ENCODE measurements at places on chromosomes 3 and 15. TPM values are rescaled to one million over a fixed set of nuclear protein-coding genes. Genes with fewer than 3 reads are reported as not detected.

DNA sequence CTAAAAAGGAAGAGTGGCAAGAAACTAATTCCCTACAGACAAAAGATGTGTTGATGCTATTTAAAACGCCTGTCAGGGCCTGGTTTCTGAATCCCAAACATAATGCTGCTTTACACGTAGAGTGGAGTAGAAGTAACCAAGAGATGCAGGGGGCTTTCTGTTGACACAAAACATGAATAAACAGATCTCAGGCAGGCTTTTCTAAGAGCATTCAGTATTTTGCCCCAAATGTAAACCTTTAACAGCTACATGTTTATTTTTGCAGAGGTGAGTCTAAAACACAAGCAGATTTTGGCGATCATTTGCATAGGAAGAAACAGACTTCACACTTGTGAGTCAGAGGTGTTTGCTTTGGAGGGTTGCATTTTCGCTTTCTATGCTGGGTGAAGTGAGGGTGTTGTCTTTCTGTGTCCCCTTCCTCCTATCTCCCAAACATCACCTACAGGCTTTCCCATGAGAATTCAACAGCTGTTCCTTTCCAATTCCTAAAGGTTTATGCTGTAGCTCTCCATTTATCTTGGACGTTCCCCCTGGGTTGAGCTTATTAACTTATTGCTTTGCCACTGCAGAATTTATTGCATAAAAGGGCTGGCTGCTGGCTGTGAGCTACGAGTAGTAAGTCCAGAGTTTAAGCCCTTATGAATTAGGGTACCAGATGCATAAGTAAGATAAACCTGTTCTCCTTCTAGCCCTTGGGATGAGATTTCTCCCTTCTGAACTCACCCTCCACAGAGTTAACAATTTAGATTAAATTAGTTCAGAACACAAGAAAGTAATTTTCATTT is 156.7 kb downstream of the DIPK2A start:
- H3K27me3 ChIP-seq: no peaks in the 10 kb centered on the region
- H3K4me1 ChIP-seq: no peaks in the 10 kb centered on the region
- no peak overlapping the region for H3K27ac ChIP-seq
- no peak for DNase-seq
- H3K4me3 ChIP-seq: no peak overlapping the region

GRCh38 chr15:31957581-31957980 is 72.7 kb upstream of the CHRNA7 start:
- H3K4me3 ChIP-seq: no peak overlapping the region
- H3K4me1 ChIP-seq: no peaks in the 10 kb centered on the region
- DNase-seq: peak; percentile 55
- H3K27me3 ChIP-seq: no peaks in the 10 kb centered on the region

GRCh38 chr3:111852540-111852939 is 6.5 kb upstream of the PHLDB2 start:
- DNase-seq: no peak
- H3K4me1 ChIP-seq: peaks cover 23% of the 10 kb centered on the region
- no peak overlapping the region for H3K4me3 ChIP-seq
- H3K27ac ChIP-seq: peak overlapping the region; percentile 46
- no peaks in the 10 kb centered on the region for H3K36me3 ChIP-seq
- H3K27me3 ChIP-seq: no peaks in the 10 kb centered on the region

- no peak overlapping the region for H3K27ac ChIP-seq
- H3K36me3 ChIP-seq: no peaks in the 10 kb centered on the region
- no peaks in the 10 kb centered on the region for H3K4me1 ChIP-seq
- no peaks in the 10 kb centered on the region for H3K27me3 ChIP-seq
These were observed 18.4 kb upstream of the TRA2B start for GRCh38 chr3:185956244-185956643.

GRCh38 chr3:81270603-81271379 is 490.7 kb downstream of the GBE1 start:
- no peak for DNase-seq
- no peaks in the 10 kb centered on the region for H3K4me1 ChIP-seq
- H3K27ac ChIP-seq: no peak overlapping the region
- no peaks in the 10 kb centered on the region for H3K36me3 ChIP-seq

- H3K4me1 ChIP-seq: no peaks in the 10 kb centered on the region
- no peak overlapping the region for H3K4me3 ChIP-seq
- no peaks in the 10 kb centered on the region for H3K27me3 ChIP-seq
These were observed 263.8 kb downstream of the FEZF2 start for GRCh38 chr3:62109534-62109933.

DNA sequence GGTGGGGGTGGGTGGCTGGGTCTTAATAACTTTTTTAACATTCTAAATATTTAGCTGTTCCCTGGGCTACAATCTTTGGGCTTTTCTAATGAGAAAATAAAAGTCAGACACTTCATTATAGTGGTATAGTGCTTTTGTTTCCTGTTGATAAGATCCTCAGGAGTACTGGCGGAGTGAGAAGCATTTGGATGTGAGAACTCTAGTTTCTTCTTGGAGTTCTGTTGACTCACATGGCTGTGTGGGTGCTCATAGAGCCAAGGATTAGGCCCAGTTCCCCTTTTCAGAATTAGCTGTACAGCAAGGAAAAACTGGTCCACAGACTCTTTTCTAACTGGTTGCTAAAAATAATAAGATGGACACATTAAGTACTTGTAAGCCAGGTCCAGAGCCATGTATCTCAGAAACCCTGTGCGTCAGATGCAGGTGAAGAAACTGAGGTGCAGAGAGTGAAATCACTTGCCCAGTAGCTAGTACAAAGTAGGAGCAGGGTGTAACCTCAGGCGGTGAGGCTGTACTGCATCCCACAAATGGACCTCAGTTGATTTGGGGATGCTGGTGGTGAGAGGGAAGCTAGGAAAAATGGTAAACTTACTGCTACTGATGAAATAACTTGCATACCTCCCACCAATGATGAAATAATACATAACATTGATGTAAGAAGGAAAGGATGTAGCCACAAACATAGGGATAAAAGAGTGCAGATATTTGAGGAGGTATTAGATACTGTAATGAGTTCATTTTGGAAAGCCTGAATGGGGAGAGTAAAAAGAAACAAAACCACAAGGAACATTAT is 2.3 kb downstream of the ITPR1 start:
- H3K36me3 ChIP-seq: peaks cover 10% of the 10 kb centered on the region
- no peaks in the 10 kb centered on the region for H3K27me3 ChIP-seq
- peak overlapping the region; percentile 93 for H3K4me3 ChIP-seq
- peak overlapping the region; percentile 92 for H3K27ac ChIP-seq
- no peak for DNase-seq
- peaks cover 50% of the 10 kb centered on the region for H3K4me1 ChIP-seq

DNA sequence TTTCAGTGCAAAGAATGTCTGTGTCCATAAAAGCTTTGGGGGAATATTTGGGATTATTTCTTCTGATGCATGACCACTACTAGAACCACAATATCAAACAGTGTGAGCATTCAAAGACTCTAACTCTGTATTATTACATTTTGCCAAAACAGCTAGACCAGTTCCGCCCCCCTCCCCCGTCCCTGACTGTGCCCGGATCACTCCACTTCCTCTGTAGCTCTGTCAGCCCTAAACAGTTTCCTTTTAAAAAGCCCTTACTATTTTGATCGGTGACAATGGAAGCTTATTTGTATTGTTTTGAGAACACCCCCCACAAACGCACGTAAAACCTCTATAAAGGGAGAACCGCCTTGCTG is 36.6 kb upstream of the EPHB3 start:
- no peak for DNase-seq
- peak overlapping the region; percentile 28 for H3K27ac ChIP-seq
- peak overlapping the region; percentile 47 for H3K4me3 ChIP-seq
- H3K4me1 ChIP-seq: peaks cover 22% of the 10 kb centered on the region
- peaks cover 37% of the 10 kb centered on the region for H3K27me3 ChIP-seq
- no peaks in the 10 kb centered on the region for H3K36me3 ChIP-seq

DNA sequence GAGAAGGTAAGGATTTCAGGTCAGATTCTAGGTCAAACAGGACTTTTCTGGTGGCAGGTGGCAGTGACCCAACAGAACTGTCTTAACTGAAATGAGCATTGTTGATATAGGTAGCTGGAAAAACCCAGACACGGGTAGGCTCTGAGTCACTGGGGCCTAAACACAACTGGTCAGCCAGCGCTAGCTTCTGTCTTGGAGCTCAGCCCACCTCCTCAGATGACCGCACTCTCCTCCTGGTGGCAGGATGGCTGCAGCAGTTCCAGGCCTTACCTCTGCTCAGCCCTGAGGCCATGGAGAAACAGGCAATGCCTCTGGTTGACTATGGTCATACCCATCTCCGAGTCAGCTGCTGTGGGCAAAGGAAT is 61.1 kb upstream of the GATA2 start:
- no peak overlapping the region for H3K27ac ChIP-seq
- peaks cover 20% of the 10 kb centered on the region for H3K4me1 ChIP-seq
- H3K27me3 ChIP-seq: no peaks in the 10 kb centered on the region
- DNase-seq: no peak
- no peaks in the 10 kb centered on the region for H3K36me3 ChIP-seq
- no peak overlapping the region for H3K4me3 ChIP-seq

GRCh38 chr3:144424606-144425005 is 453.0 kb downstream of the DIPK2A start:
- no peaks in the 10 kb centered on the region for H3K36me3 ChIP-seq
- H3K4me3 ChIP-seq: no peak overlapping the region
- H3K27me3 ChIP-seq: no peaks in the 10 kb centered on the region
- H3K4me1 ChIP-seq: no peaks in the 10 kb centered on the region
- no peak overlapping the region for H3K27ac ChIP-seq
- DNase-seq: no peak

- no peaks in the 10 kb centered on the region for H3K36me3 ChIP-seq
- no peak overlapping the region for H3K27ac ChIP-seq
- no peak overlapping the region for H3K4me3 ChIP-seq
- H3K4me1 ChIP-seq: peaks cover 6% of the 10 kb centered on the region
These were observed 113.8 kb upstream of the RAD18 start for GRCh38 chr3:9077029-9077428.

DNA sequence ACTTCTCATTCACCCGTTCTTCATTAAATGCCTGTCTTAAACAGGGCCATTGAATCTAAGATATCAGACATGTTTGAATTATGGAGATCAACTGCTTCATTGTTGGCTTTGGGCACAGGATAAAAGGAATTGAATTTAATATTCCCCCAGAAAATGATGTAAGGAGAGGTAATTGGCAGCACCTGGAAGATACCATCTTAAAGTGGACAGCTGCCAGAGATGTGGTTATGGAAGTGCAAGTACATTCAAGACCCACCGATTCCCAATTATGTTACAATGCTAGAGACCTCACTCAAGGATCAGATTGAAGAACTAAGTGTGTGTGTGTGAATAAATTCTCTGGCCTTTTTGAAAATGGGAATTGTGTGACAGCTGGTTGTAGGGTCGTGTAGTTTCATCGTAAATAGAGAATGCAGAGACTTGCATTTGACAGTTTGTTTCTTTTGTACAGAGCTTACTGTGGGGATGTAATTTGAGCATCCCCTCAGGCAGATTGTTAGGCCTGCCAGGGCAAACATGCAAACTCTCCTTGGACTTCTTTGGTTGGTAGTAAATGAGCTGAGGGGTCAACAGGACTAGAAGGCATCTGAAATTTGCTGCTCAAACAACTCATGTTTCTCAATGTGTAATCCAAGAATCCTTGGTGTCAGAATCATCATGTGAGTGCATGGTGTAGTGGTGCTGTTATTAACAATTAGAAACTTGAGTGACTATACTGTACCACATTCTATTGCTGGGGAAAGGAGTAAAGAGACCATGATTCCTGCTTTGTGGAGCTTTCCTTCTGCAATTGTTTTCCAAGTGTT is 359.2 kb upstream of the THRB start:
- H3K36me3 ChIP-seq: no peaks in the 10 kb centered on the region
- no peak for DNase-seq
- no peak overlapping the region for H3K4me3 ChIP-seq
- peaks cover 3% of the 10 kb centered on the region for H3K4me1 ChIP-seq
- H3K27ac ChIP-seq: no peak overlapping the region

DNA sequence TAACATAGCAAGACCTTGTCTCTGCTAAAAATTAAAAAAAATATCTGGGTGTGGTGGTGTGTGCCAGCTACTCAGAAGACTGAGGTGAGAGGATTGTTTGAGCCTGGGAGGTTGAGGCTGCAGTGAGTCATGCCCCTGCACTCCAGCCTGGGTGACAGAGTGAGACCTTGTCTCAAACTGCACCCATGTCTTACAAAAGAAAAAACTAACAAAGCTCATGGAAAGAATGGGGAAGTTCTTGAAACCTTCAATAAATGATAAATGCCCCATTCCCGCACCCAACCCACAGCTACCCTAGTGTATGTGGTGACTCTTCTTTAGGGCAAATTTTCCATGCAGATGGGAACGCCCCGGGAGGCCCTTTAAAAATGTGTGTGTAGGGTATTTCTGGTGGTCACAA is 28.3 kb downstream of the RPLP1 start:
- H3K27me3 ChIP-seq: no peaks in the 10 kb centered on the region
- DNase-seq: no peak
- H3K36me3 ChIP-seq: no peaks in the 10 kb centered on the region
- no peak overlapping the region for H3K27ac ChIP-seq

DNA sequence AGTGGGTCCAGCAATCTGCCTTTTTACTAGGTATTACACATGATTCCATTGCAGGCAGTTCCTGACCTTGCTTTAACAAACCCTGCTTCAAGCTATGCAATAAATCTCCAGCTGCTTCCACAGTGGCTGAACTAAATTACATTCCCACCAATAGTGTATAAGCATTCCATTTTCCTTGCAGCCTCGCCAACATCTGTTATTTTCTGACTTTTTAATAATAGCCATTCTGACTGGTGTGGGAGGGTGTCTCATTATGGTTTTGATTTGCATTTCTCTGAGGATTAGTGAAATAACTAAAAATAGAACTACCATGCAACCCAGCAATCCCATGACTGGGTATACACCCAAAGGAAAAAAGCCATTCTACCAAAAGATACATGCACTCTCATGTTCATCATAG is 36.4 kb upstream of the DNAJC13 start:
- H3K36me3 ChIP-seq: no peaks in the 10 kb centered on the region
- no peaks in the 10 kb centered on the region for H3K4me1 ChIP-seq

GRCh38 chr15:47027322-47027946 is 689.9 kb upstream of the SEMA6D start:
- H3K4me3 ChIP-seq: no peak overlapping the region
- no peaks in the 10 kb centered on the region for H3K27me3 ChIP-seq
- DNase-seq: no peak
- H3K27ac ChIP-seq: no peak overlapping the region

- no peak for DNase-seq
- peaks cover 80% of the 10 kb centered on the region for H3K36me3 ChIP-seq
- H3K27me3 ChIP-seq: no peaks in the 10 kb centered on the region
- no peak overlapping the region for H3K27ac ChIP-seq
These were observed 74.7 kb upstream of the ACKR4 start for GRCh38 chr3:132522353-132522752.

DNA sequence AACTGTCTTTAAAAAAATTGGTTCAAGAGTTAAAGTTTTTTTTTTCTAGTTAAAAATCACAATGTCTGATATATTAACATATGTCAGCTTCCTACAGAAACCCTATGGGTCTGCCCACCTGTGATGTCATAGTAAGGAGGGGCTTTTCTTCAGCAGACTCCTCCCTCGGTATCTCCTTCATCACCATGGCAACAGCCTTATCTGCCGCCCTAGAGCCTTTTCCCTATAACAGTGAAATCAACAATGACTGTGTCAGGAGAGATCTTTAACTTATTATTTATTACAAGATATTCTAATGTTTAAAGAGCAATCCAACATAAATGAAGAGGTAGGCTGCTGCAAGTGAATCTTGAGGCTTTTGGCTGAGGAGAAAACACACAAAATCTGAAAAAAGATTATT is 138.7 kb downstream of the PEX5L start:
- no peak overlapping the region for H3K4me3 ChIP-seq
- H3K36me3 ChIP-seq: no peaks in the 10 kb centered on the region
- no peak for DNase-seq
- no peaks in the 10 kb centered on the region for H3K4me1 ChIP-seq
- H3K27ac ChIP-seq: no peak overlapping the region

Gene CCK
- total RNA-seq: 15.1 TPM

Gene ATP10A
- 51.9 TPM for total RNA-seq

Gene BLM
- 0.80 TPM for total RNA-seq

Gene CCDC13
- 4.7 TPM for total RNA-seq

Gene UROC1
- not detected for total RNA-seq

Gene UTS2B
- total RNA-seq: not detected

Gene SLC9A9
- total RNA-seq: 14.2 TPM

Data from esophagus muscularis mucosa (tissue), 4 donors.